ENCODE measurements at places on chromosomes 4 and X.
A peak's percentile ranks its signal among the peaks of the same experiment; 100 is the strongest.

DNA sequence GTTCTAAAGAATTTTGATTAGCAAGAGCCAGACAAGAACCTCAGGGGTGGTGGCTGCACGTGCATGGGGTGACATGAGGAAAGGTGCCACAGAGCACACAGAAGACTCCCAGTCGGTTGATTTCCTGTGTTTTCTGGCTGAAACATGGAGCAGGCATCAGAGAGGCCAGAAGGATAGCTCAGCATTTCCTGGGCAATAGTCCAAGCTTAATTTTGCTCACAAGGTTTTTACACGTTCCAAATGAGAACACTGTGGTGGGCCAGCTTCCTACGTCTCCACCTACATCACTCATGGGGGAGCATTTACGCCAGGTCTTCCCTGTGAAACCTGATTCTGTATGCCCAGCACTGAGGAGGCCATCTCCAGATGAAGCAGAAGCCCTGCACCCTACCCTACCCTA is 212.5 kb upstream of the CLNK start:
- no peak for DNase-seq

DNA sequence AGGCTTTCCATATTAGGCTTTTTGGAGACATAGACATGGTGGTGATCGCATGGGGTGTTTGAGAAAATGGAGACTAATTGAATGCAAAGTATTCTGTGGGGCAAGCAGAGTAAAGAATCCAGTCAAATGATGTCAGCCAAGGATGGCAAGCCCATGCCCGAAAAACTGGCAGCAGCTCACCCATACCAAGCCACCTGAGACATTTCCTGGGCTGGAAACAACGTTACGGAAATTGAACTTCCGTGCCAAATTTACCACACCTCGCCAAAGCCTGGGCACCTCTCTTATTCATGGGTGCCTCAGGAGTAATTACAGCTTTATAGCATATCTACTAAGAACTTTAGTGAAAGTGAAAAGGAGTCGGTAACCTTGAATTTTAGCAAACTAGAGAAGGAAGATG is 166.4 kb downstream of the CBR4 start:
- no peak for DNase-seq

- DNase-seq, result no peak
These were observed 19.2 kb downstream of the OTC start for GRCh38 chrX:38371641-38372040.

GRCh38 chr4:131159261-131159660 is 1989.8 kb upstream of the PCDH10 start:
- no peak for DNase-seq

- no peak for DNase-seq
These were observed 44.1 kb upstream of the SH3RF1 start for GRCh38 chr4:169314906-169315305.

- DNase-seq, result no peak
These were observed 60.0 kb downstream of the AMMECR1 start for GRCh38 chrX:110257889-110258288.

GRCh38 chr4:104394406-104395167 is 100.1 kb downstream of the CXXC4 start:
- DNase-seq, result no peak

DNA sequence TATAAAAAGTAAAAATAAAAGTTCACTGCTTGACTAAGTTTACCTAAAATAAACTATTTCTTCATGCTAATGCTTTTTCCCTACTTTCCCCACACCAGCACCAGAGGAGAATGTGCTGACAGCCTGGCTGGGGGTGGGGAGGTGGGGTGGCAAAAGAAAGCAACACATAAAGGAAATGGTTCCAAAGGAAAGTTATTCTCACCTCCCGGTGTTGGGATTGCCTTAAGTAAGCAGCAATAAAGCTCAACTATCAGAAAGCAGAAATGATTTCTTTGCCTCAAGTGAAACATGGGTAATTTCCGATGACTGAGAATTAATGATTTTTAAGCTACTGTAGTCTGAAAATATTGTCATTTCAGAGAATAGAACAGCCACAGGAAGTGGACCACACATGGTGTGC is 84.5 kb upstream of the DKK2 start:
- no peak for DNase-seq

GRCh38 chrX:88397551-88397950 is 349.5 kb upstream of the CPXCR1 start:
- DNase-seq, result no peak

DNA sequence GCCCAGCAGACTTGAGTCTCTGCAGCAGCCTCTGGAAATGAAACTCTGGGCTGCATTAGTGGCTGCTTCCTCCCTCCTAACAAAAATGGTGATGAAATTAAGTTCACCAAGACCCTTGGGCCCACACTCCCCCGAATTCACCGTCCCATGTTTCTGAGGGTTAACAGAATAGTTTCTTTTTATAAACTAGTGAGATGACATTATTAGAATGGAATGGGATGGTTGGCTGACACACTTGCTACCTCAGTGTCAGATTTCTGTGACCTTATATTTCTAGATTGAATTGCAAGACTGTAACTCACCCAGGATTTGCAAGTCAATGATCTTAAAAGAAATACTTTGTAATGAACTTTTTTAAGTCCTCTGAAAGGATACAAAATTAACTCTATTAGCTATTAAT is 127.1 kb downstream of the SHROOM3 start:
- DNase-seq, result no peak

GRCh38 chrX:50111742-50112141 is 89.1 kb downstream of the AKAP4 start:
- DNase-seq, result no peak

- no peak for DNase-seq
These were observed 1.7 kb downstream of the PLAC8 start for GRCh38 chr4:83112678-83113428.

DNA sequence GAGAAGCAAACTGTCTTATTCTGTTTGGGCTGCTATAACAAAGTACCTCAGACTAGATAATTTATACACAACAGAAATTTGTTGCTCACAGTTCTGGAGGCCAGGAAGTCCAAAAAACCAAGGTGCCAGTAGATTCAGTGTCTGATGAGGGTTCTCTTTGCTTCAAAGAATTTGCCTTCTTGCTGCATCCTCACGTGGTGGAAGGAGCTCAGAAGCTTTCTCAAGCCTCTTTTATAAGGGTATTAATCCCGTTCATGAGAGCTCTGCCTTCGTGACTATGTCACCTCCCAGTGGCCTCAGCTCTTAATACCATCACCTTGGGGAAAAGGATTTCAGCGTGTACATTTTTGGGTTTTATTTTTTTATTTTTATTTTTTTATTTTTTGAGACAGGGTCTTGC is 20.1 kb downstream of the CA5B start:
- DNase-seq, result no peak

GRCh38 chrX:112545051-112545450 is 134.7 kb downstream of the LHFPL1 start:
- DNase-seq, result no peak

DNA sequence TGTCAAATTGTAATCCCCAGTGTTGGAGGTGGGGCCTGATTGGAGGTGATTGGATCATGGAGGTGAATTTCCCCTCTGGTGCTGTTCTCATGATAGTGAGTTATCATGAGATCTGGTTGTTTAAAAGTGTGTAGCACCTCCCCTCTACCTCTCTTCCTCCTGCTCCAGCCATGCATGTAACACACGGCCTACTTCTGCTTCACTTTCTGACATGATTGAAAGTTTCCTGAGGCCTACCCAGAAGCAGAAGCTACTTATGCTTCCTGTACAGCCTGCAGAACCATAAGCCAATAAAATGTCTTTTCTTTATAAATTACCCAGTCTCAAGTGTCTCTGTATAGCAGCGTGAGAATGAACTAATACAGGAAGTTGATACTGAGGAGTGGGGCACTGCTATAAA is 61.7 kb upstream of the DDX60 start:
- no peak for DNase-seq

- no peak for DNase-seq
These were observed 101.7 kb downstream of the RAPGEF2 start for GRCh38 chr4:159204566-159204965.

DNA sequence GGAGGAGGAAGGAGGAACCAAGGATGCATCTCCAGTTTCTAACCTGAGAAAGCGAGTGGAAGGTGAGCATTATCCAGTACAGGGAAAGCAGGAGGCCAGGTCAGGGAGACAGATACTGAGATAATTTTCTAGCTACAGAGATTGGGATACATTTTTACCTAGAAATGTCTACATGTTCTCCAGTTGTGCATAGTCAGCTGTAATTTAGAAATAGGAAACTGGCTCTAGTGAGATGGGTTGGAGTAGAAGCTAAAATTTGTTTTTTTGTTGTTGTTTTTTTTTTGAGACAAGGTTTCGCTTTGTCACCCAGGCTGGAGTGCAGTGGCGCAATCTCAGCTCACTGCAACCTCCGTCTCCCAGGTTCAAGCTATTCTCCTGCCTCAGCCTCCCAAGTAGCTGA is 71.3 kb downstream of the FNIP2 start:
- DNase-seq, result no peak

DNA sequence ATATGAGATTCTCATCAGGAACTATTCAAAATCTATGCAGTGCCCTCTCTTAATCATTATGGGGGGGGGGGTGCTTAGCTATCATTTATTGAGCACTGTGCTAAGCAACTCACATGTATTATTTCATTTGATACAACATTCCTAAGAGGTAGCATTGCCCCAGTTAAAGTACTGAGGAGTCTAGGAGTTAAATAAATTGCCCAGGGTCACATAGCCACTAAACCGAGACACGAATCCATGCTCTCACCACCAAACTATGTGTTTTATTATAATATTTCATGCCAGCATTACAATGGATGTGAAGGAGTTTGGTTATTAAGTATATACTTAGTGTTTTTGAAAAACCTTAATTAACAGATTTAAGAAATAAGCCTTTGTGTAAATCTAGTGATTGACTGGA is 131.4 kb downstream of the CBR4 start:
- no peak for DNase-seq

DNA sequence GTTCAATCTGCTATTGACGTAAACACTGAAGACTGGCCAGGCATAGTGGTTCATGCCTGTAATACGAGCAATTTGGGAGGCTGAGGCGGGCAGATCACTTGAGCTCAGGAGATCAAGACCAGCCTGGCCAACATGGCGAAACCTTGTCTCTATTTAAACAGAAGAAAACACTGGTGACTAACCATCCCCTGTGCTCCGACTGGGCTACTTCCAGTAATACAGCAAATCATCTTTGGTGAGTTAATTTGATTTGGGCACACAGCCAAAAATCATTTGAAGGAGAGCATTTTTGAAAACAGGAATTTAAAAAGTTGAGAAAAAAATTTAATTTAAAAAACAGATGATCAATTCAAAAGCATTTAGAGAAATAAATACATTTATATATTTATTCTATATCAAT is 52.0 kb downstream of the SEC24D start:
- DNase-seq, result no peak

DNA sequence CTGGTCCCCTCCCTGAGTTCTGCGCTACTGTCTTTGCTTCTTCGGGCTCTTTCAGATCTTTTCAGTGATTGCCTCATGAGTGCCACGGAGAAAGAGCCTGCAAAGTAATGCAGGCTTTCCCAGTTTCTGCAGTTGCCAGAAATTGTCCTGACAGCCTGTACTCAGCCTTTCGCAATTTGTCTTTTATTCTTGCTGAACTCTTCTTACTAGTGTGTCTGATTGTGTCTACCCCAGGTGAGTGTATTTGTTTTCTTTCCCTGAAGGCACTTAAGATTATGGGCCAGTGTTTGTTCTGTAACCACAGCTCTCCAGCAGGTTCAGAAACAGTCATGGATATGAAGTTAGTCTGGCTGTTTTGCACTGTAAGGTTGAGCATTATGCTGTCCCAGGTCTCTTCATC is 47.1 kb downstream of the FAM193A start:
- no peak for DNase-seq

GRCh38 chr4:77248805-77249204 is 91.8 kb downstream of the CCNG2 start:
- no peak for DNase-seq

- no peak for DNase-seq
These were observed 6.0 kb upstream of the AFP start for GRCh38 chr4:73429826-73430587.

GRCh38 chrX:43643662-43644061 is 12.4 kb upstream of the MAOA start:
- DNase-seq, result no peak

GRCh38 chr4:126264839-126265238 is 950.1 kb downstream of the FAT4 start:
- DNase-seq, result no peak

- DNase-seq, result no peak
These were observed 9.0 kb upstream of the CD99L2 start for GRCh38 chrX:150907474-150907873.

DNA sequence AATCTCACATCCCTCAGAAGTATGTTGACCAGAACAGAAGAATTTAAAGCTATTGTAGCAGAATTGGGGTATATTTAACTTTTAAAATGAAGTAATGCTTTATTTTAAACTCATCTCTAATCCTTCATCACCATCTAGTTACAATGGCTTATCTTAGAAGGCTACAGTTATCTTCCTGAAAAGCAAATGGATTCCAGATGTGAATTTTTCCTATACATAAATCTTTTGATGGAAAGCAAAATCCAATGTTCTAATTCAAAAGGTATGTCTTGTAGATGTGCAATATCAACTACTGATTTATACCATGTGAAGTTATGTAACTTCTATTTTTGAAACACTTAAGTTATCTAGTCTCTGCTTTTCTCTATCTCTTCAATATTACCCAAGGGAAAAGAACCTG is 47.6 kb downstream of the CCNG2 start:
- no peak for DNase-seq

- DNase-seq, result no peak
These were observed 50.7 kb downstream of the MRPL1 start for GRCh38 chr4:77913348-77913747.

GRCh38 chr4:184957446-184958115 is 60.7 kb upstream of the HELT start:
- DNase-seq, result peak; percentile 96

DNA sequence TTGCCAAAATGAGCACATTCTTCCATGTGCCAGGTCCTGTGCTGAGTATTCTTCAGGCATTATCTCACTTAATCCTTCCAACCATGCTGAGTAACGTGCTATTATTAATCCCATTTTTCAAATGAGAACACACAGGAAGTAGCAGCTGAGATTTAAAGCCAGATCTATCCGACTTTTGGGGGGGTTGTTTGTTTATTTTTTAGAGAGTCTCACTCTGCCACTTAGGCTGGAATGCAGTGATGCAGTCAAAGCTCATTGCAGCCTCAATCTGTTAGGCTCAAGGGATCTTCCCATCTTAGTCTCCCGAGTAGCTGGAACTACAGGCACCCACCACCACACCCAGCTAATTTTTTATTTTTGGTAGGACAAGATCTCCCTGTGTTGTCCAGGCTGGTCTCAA is 55.5 kb upstream of the TRIM2 start:
- no peak for DNase-seq

DNA sequence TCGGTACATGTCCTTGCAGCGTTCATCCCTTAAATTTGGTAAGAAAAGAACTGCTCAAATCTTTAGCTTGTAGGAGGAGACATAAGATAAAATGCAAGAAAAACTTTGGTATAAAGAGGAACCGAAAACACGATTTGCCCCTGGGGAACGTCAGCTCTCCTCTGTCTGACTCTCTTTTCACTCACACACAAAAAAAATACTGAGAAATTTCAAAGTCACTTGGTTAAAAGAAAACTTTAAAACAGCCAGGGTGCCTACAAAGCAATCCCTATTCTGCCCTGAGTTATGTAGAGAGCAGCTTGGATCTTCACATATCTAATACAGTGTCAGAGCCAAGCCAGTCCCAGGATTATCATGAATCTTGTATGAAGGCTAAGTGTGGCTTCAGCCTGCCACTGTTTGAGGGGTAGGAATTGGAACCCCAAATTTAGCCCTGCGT is 248.5 kb upstream of the CXXC4 start:
- DNase-seq, result no peak
